ENCODE measurements at places on chromosomes 7 and 10.

DNA sequence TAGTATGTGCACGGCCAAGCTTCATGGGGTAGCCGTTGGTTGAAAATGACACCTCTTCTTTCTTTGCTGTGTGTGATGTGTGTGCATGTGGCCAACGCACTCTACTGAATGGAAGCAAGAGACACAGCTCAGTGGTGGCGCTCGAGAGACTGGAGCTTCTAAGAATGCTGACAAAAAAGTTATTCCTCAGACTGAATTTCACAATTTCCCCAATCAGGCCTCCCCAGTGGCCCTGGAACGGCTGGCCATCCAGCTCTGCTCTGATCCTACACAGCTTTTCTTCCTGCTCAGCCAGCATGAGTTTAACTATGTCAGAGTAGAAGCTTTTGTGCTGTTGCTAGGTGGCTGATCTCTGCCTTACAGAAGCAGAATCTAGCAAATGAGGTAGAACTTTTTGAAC, 186.7 kb upstream of the PLXDC2 start:
- no peak for DNase-seq

GRCh38 chr7:12647364-12648219, 39.8 kb upstream of the ARL4A start:
- no peak for DNase-seq

GRCh38 chr10:44045020-44045419, 339.9 kb downstream of the CXCL12 start:
- DNase-seq, result peak; percentile 76

DNA sequence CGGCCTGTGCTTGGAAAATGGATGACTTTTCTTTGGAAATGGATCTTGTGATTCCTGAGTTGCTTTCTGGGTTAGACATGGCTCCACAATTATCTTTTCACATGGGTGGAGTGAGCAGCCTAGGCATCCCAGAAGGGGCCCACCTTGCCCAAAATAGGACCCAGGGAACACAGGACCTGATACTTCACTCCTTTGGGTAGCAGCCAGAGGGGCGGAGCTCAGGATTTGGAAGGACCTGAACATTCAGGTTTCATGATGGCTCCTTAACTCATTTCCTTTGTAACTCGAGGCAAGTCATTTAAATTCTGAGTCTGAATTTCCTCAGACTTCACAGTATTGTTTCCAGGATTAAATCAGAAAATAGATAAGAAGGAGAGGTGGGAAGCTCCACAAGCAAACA, 178.3 kb upstream of the ZMIZ1 start:
- DNase-seq, result no peak

DNA sequence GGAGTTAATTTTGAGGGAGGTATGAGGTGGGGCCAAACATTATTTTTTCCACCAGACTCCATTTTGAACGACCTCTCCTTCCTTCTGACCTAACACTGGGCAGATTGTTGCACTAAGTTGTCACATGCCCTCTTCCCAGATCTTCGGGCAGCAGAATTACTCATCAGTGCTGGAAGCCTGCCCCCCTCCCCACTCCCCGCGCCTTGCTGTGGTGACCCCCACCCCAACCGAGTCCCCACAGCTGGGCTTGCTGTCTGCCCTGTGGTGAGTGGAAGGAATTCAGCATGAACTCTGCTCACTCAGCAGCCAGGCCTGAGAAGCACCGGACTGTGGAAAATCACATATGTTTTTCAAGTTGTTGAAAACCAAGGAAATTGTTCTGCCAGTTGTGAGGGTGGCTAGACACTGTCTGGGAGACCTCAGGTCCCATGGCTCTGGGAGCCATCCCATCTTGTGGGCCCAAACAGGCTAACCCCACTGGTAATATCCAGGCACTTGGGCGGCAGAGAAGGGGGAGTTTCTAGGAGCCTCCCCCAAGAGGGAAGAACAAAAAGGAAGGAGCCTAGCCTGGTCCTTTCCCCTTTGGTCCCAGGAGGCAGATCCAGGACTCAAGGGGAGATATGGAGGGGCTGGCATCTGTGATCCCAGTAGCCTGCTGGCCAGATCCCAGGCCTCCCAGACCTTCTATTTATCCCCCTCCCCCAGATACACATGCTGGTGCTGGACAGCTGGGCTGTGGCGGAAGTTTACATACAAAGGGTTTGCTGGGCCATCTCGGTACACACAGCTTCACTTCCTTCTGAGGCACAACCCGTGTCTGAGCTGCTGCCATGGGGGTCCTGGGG, 3.5 kb upstream of the AEBP1 start:
- DNase-seq, result no peak

GRCh38 chr7:50721661-50722259, 60.9 kb downstream of the GRB10 start:
- no peak for DNase-seq

- no peak for DNase-seq
Measured at GRCh38 chr10:69335613-69336012, 57.3 kb downstream of the HK1 start.

DNA sequence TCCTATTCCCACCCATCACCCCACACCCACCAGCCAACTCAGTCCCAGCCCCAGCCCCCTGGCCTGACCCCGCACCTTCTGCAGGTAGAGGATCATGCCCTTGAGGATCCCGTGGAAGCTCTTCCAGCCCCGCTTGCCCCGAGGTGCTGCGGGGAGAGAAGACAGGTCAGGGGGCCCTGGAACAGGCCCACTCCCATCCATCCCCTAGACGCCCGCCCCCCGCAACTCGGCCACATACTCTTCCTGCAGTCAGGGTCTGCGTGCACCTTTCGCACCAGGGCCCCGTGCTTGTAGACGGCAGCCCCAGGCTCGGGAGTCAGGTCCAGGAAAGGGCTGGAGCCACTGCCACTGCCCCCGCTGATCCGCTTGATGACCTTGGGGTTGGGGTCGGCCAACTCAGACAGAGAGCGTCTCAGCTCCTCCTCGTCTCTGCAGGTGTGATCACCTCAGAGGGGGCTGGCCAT, 9.6 kb downstream of the NFKB2 start:
- DNase-seq, result no peak

GRCh38 chr7:47327698-47328391, 254.1 kb downstream of the TNS3 start:
- DNase-seq, result peak; percentile 68

DNA sequence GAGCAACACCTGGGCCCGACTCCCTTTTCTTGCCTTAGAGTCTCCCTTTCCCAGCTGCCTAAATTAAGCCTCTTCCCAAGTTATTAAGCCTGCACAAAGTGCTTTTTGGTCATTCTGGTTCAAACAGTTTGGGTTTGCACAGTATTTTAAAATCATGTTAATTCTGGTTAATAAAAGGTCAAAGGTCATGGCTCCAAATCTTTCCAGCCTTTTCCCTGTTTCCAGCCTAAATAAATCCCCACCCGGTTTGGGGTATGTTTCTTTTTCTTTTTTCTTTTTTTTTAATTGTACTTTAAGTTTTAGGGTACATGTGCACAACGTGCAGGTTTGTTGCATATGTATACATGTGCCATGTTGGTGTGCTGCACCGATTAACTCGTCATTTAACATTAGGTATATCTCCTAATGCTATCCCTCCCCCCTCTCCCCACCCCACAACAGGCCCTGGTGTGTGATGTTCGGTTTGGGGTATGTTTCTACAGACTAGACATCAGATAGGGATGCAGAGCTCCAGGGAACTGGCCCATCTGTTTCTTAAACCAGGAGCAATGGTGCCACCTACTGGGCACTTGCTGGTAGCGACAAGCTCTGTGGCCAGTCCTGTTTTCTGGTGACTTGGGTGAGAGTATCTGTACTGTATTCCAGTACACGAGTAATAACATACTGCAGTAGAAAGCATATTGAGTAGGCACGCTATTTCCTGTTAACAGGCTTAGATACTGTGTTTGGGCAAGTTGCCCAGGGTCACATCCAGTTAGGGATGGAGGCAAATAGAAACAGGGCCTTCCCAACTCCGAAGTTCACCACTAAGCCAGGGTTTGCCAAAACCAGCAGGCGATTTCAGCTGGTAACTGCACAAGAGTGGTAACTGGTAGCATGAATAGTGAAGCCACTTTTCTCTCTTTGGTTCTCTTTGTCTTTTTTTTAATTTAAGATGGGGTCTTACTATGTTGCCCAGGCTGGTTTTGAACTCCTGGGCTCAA, 60.6 kb upstream of the TRIM8 start:
- peak; percentile 88 for DNase-seq

GRCh38 chr10:67385089-67385488, 310.9 kb downstream of the CTNNA3 start:
- DNase-seq, result no peak

DNA sequence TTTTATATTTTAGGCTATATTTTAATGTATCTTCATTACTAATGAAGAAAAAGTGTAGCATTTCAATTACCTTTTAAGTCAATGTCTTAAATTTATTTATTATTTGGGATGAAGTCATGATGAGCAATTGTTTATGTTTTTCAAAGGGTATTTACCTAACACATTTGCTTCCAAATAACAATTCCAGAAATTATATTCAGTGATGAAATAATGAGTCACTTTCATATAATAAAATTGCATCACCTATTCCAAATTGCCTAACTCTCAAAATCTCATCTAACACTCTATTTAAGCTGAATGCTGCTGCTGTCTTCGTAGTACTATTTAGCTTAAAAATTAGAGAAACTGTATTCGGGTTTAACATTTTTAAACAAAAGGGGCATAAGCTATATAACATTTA, 97.7 kb downstream of the PRKG1 start:
- no peak for DNase-seq

DNA sequence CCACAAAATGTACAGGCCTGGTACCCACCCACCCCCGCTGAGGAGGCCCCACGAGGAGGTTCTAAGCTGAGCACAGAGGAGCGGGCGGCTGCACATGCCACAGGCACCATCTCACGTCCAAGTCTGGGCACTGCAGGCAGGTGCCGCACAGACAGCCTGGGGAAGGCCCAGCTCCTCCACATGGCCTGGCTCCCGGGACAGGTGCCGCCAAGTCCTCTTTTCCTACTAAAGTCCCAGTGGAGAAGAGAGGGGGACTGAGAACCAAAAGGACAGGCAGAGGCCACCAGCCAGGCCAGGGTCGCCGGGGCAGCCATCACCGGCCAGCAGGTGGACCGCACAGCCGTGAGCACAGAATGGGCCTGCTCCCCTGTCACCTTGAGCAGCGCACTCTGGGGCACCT, 91.1 kb downstream of the MAD1L1 start:
- no peak for DNase-seq

- peak; percentile 41 for DNase-seq
Measured at GRCh38 chr7:53596230-53596629, 560.8 kb downstream of the POM121L12 start.

DNA sequence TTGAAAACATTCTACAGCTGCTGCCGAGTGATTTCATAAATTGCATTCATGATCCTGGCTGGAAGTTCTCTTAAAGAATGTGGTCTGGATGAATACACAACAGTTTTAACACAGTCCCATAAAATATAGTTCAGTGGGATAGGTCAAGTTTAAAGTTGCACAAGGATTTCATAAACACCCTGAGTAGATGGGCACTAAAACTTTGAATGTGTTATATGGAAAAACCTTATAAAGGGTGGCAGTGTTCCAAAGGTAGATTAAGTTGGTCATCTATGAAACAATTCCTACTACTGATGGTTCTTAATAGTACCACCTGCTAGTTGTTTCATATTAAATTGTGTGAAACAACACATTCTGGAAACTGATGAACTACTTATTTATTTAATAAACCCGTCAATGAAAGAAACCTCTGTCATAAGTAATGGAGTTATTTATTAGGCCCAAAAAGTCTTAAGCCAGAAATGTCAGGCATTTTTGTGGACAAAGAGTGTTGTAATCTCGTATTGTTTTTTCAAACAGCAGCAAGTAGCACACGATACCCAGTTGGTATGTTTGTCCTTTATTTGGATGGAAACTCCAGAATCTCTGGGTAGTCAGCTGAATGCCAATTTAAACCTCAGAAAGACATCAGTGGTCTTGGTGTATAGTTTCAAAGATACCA, 14.3 kb upstream of the RPA3 start:
- DNase-seq, result no peak

DNA sequence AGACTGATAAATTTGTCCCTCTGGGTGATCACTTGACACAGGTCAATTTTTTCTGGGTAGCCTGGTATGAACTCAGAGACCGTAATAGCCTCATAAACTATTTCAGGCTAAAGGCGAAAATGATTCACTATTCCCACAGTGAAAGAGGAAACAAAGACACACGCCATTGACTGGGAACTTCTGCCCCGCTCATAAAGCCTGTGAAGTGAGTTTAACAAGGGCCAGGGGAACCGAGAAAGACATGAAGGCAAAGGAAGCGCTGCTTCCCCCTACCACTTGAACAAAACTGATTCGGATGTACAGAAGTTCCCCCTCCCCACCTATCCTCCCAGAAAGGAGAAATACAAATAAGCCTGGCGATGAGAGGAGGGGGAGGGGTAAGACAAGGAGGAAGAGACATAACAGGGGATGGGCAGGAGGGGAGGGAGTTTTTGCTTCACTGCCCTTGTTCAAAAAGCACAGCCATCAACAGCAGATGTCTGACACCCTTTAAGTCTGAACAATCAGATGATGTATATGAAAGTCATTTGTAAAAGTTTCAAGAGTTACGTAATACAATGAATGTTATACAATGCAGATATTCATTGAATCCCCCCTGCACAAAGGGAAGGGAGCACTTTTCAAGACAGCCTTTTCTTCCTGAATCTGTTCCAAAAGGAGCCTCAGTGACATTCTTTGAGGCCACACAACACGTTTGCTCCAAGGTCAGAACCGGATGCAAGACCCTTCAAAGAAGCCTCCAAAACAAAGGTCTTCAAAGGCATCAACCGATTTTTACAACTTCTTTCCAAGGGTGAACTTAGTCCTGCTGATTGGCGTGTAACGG, 734 bp downstream of the ABCB4 start:
- DNase-seq, result no peak

DNA sequence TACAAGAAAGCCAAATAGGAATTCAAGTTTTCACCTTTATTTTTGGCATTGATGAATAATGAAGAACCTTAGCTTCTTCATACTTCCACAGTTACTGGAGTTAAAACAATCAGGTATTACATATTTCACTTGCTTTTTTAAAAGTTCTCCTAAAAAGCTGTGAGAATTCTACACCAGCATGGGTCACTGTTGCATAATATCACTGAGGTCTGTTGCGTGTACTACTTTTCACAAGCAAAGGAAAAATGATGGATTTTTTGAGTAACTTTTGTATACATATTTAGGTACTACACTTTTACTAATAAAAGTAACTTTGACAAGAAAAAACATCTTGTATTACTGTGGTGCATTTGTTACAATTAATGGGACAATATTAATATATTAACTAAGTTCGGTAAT, 15.2 kb downstream of the FAM24B start:
- DNase-seq, result no peak

GRCh38 chr7:96710544-96710943, 898 bp upstream of the SEM1 start:
- DNase-seq, result no peak

GRCh38 chr7:31443457-31443856, 70.4 kb upstream of the ITPRID1 start:
- no peak for DNase-seq

- DNase-seq, result no peak
Measured at GRCh38 chr7:92765725-92766124, 70.6 kb downstream of the CDK6 start.

- DNase-seq, result no peak
Measured at GRCh38 chr7:98303176-98303865, 21.8 kb downstream of the BRI3 start.

DNA sequence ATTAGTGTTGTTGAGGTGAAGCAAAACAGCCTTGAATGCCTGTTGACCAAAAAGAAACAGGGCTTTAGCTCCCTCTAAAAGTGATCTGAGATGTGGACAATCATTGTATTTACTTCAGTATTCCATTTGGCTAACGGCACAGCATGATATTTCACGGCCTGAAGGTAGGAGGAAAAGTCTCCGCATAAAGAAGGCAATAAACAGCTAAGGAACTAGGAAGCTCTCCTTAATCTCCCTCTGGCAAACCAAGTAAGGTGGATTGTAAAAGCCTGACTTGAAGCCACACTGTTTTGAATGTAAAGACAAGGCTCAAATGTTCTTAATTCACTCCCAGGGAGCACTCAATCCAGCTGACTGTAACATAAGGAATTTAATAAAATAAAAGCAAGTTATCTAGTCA, 160.0 kb upstream of the ZNF804B start:
- DNase-seq, result no peak
